ENCODE measurements at places on chromosomes 3 and 15. TPM values are rescaled to one million over a fixed set of nuclear protein-coding genes. Genes with fewer than 3 reads are reported as not detected.

The SCN5A gene
- polyA plus RNA-seq = 8.0 TPM

The GOLGA8J gene
- polyA plus RNA-seq = 0.93 TPM

The AP3B2 gene
- polyA plus RNA-seq = 0.69 TPM

The SLC27A2 gene
- polyA plus RNA-seq = 0.29 TPM

The GNAT1 gene
- polyA plus RNA-seq = not detected

The SLC51A gene
- polyA plus RNA-seq = 8.4 TPM

The HTR3E gene
- polyA plus RNA-seq = not detected

The GABRR3 gene
- not detected for polyA plus RNA-seq

The C3orf22 gene
- polyA plus RNA-seq = not detected

The NR2F2 gene
- 52.6 TPM for polyA plus RNA-seq

The SKOR1 gene
- 0.37 TPM for polyA plus RNA-seq

DNA sequence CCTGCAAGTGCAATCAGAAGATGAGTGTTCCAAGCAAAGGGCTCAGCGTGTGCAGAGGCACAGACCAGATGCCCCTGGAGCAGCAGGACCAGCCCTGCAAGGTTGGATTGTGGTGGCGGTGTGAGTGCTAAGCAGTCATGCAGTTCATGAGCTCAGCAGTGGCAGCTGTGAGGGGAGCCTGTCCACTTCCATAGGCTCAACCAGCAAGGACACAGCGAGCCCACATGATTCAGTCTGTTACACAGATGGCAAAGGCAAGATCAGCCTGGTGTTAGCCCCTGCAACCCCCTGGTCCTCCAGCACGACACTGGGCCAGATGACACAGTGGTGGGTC lies 95.9 kb upstream of the PRR23E start:
- no peak for DNase-seq

DNA sequence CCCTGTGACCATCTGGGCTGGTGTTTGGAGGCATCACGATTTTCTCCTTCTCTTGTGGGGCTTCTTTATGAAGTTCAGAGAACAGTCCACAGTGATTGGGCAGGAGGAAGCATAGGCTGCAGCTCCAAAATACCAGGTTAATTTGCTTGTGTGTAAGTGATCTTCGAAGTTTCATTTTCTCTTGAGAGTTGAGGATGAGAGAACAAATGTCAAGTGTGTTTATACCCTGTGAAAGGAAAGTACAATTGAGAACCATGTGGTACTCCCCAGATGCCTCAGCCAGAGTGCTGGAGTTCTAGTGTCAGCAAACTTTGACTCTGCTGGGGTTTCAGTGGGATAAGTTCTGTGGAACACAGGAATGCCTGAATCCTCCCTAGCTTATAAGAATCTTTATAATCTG lies 357.1 kb upstream of the CFAP20DC start:
- DNase-seq = no peak

GRCh38 chr15:30979457-30979856 lies 12.0 kb downstream of the MTMR10 start:
- no peak for DNase-seq

DNA sequence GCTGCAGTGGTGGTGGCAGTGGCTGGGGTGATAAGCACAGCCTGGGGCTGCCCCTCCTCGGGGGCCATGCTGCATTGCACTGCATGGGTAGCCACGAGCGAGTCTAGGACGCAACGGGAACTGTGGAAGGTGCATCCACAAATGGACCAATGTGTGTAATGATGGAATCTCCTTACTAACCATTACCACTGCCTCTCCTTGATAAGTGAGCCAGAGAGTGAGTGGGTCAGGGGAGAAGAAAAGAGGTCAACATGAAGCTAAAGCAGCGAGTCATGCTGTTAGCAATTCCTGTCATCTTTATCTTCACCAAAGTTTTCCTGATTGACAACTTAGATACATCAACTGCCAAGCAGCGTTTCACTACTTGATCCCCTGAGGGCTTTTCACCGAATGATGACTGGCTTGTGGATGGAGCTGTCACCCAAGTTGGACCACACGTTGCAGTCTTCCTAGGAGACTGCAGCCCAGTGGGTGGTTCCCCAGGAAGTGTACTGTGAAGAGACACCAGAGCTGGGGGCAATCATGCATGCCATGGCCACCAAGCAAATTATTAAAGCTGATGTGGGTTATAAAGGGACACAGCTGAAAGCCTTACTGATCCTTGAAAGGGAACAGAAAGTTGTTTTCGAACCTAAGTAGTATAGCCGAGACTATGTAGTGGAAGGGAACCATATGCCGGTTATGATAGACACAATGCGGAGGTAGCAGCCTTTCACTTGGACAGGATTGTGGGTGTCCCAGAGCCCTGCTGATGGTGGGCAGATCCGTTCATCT lies 20.6 kb downstream of the SAMD7 start:
- no peak for DNase-seq

DNA sequence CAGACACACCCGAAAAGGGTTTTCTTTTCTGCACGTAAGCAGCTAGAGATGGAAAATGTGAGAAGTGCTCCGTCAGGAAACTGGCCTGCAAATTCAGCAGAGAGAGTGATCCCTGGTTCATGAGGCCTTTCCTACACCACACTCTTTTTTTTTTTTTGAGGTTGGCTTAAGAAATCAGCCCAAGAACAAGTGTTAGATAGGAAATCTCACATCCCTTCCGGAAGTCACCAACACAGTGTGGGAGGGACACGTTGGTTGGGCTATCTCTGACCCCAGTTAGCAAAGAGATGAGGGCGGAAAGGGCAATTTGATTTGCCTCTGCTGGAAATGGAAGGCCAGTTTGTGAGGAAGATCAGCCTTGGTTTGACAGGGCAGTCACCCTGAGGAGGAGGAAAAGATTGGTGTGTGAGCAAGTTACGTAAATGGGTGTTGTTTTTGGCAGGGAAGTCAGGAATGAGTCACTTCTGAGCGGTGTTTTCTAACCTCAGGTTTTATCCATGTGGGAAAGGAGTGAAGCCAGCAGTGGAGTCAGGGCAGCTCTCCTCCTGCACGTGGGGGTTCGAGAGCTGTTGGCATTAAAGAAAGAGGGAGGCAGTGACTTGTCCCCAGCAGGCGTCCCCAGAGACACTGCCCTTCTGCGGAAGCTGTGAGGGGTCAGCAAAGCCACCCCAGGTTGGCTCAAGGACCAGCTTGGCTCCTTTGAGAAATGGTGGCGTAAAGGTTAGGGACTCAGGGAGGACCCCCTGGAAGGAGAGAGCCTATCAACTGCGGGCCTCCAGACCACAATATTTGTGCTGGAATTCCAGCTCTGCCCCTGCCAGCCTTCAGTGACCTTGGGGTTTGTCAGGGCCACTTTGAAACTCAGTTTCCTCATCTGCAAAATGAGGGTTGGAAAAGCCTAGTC lies 237.6 kb upstream of the BHLHE40 start:
- peak; percentile 91 for DNase-seq

DNA sequence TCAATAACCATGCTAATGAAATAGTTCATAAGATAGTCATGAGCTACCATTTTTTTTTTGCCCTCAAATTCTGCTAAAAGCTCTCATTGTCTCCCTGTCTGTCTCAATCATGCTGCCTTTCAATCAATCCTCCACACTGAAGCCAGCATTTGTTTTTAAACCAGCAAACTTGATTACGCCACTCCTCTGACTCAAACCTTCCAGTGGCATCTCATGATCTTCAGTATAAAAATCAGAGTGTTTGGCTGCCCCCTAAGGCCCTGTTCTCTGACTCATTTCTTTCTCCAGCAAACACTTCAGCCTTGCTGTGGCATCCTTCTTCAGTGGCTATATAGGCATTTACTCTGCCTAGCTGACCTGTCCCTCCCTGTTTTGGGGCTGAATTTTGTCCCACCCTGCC lies 36.0 kb upstream of the EOMES start:
- DNase-seq = no peak

DNA sequence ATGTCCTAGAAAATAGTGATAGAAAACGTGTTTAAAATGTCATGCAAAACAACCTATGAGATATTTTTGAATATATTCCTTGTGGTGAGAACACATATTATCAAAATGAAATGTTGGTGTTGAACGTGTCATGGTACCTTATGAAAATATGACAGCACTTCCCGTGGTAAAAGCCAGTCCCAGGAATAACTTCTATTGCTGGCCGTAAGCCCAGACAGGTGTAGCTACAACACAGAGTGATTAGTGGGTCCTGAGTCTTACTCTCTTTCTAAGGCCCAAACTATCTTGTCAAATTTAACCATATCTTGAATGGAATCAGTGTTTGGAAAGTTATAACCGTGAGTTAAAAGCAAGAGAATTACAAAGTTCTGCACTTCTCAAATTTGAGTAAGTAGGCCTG lies 24.1 kb downstream of the RARB start:
- DNase-seq = no peak

DNA sequence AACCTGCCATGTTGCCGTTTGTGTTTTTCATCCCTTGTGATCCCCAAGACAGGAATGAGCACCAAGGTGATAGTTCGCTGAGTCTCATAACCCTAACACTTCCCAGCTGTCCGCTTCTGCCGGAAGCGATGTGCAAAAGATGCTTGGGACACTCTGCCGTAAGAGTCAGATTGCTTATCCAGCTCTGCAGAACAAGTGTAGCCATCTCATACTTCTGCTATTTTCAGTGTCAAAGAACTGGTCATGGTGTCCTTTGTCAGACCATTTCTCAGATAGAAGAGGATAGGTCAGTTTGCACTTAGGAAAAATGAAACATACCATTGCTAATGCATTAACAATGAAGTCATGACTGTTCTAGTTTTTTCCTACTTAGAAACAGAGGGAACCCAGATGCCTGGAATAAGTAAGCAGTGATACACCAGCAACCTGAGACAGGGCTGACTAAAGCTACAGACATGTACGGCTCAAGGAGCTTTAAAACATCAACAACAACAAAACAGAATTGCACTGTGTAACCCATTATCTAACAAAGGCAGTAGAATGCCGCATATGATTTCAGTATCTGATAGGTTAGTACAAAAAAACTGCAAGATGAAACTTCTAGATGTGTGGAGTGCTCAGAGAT lies 134.0 kb upstream of the IL12A start:
- peak; percentile 87 for DNase-seq

DNA sequence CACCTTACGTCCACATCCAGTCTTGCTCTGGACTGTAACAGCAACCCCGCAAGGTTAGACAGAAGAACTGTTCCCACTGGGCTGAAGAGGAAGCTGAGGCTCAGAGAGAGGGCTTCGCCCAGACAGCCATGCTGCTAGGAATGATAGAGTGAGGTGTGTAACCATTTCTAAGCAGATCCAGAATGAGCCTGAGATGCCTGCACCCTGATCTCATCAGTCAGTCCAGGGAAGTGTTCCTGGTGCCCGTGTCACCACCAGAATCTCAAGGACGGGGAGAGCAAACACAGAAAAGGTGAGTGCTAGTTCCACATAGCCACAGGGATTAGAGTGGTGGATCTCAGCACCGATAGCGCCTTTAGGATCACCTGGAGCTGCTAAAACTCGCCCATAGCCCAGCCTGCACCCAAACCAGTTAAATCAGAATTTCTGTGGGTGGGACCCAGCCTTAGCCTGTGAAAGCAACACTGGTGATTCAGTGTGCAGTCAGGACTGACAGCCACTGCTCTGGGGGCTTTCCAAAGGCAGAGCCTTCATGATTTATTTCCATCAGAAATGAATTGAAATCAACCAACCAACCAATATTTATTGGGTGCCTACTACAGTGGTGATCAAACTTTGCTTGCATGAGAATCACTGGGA lies 12.3 kb downstream of the ISLR start:
- DNase-seq = no peak

DNA sequence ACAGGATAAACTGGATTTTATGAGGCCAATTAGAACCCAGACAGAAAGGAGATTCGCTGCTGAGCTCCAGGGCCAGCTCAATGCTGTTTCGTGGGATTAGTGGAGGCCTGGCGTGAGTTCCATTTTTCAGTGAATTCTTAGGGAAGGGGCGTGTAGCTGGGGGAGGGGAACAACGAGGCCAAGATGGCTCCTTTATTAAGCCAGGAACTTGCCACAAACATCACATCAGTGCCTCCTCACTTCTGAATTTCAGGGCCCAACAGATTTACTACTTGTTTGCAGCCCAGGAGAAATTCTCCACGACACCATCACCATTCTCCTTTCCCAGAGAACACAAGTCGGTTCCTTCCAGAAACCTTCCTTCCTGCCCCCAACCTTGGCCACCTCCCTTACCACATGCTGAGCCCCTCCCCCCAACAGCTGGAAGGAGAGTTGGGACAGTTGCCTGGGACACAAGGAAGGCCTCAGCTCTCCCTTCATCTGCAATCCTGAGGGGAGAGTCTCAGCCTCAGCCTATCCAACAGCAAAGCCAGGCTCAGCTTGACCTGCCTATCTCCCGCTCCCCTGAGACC lies 5.8 kb downstream of the IGDCC4 start:
- peak; percentile 79 for DNase-seq

GRCh38 chr3:131957511-131957910 lies 77.3 kb downstream of the CPNE4 start:
- DNase-seq = no peak

- peak; percentile 16 for DNase-seq
These were observed 491.9 kb downstream of the NTRK3 start for GRCh38 chr15:87764461-87765240.

GRCh38 chr3:114877378-114878113 lies 269.5 kb downstream of the ZBTB20 start:
- no peak for DNase-seq

GRCh38 chr15:39226169-39226937 lies 354.5 kb upstream of the THBS1 start:
- DNase-seq = no peak

GRCh38 chr3:122533931-122534334 lies 19.2 kb upstream of the KPNA1 start:
- no peak for DNase-seq

DNA sequence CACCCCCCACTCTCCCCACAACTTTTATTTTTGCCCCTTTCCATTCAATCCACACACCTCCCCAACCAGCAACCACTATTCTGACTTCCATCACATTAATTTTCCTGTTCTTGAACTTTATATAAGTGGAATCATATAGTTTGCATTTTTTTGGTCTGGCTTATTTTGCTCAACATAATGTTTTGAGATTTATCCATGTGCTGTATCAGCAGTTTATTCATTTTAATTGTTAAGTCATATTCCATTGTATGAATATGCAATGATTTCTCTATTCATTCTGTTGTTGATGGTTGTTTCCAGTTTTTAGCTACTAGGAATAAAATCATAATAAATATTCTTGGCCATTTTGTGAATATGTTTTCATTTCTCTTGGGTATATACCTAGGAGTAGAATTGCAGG lies 5.8 kb upstream of the SCAMP5 start:
- no peak for DNase-seq

GRCh38 chr15:53833134-53833624 lies 73.7 kb upstream of the WDR72 start:
- peak; percentile 95 for DNase-seq

- DNase-seq = peak; percentile 17
These were observed 161.0 kb downstream of the ARRDC4 start for GRCh38 chr15:98121536-98121935.

Data from muscle of back (tissue), 13 donors.